IMR-90 (cell line): ENCODE measurements at places on chromosomes 11 and 22. TPM values are rescaled to one million over a fixed set of nuclear protein-coding genes. Genes with fewer than 3 reads are reported as not detected.

The LAYN gene
- total RNA-seq = 92.5 and 111 TPM in 2 replicates

The DCDC1 gene
- under 0.01 TPM in 1 of 2 replicates, not detected in the other for total RNA-seq

The KRTAP5-11 gene
- total RNA-seq = not detected in 2 replicates

The DDTL gene
- 0.36 and 0.83 TPM in 2 replicates for total RNA-seq

- DNase-seq = no peak
These were observed 4.2 kb downstream of the MMP1 start for GRCh38 chr11:102793677-102794290.

The JOSD1 gene
- 32.5 and 35.8 TPM in 2 replicates for total RNA-seq

DNA sequence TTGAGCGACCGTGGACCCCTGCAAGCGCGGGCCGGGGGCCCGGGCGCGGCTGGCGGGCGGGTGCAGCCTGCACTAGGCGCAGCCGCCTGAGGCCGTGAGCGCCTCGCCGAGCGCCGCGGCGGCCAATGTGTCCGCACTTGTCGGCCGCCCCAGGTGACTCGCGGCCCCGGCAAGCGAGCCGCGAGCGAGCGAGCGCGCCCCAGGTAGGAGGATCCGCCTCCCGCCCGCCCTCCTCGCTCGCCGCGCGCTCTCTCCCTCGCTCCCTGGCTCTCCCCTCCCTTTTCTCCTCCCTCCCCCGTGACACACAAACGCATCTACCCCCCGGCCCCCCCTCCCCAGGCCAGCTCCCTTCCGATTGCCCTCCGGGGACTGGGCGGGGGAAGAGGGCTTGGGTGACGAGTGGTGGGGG lies at the start of gene WNT7B:
Gene WNT7B (minus strand): TSS at position 160 of the 409 bp plus-strand sequence. CDS start 408 bp downstream, outside the sequence.
- DNase-seq = no peak

DNA sequence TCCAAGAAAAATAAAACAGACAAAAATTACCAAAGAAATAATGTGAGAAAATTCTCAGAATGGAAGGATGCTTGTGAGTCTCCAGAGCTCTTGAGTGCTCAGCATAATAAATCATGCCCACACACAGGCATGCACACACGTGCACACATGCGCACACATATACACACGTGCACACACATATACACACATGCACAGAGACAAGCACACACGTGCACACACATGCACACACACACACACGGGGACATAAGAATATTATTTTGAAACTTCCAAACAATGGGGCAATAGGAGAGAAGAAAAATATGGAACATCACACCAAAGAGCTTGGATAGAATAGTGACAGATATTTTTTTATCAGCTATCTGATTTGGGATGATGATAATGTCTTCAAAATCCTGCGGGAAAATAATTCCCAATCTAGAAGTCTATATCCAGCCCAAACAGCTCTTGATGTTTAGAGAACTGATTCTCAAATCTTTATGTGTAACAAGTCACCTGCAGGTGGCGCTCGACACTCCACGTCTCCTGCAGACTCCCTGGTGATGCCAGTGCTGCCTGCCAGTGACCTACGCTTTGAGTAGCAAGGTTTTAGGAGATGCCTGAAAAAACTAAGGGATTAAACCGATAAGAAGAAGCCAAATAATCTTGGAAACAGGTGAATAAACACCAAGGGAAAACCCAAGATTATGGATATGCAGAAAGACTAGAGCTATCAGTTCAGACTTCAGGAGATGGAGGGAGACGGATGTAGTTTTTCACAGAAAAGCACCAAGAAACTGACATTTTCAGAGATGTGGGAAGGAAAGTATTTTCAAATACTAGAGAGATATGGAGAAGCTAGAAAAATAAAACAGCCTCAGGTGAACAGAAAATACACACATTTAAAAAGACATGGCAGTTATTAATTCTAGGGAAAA lies 743.6 kb downstream of the ETS1 start:
- DNase-seq = peak; percentile 55

- DNase-seq = no peak
These were observed 30.9 kb downstream of the PTPRJ start for GRCh38 chr11:48011102-48011797.

The OR8U1 gene
- not detected in 2 replicates for total RNA-seq

The PHOX2A gene
- total RNA-seq = not detected in 2 replicates

- no peak for DNase-seq
These were observed 14.3 kb downstream of the POLR2F start for GRCh38 chr22:37967637-37968451.

The DEFB131B gene
- total RNA-seq = not detected in 2 replicates

GRCh38 chr11:125358254-125358840 lies 137.7 kb downstream of the FEZ1 start:
- peak; percentile 65 for DNase-seq

DNA sequence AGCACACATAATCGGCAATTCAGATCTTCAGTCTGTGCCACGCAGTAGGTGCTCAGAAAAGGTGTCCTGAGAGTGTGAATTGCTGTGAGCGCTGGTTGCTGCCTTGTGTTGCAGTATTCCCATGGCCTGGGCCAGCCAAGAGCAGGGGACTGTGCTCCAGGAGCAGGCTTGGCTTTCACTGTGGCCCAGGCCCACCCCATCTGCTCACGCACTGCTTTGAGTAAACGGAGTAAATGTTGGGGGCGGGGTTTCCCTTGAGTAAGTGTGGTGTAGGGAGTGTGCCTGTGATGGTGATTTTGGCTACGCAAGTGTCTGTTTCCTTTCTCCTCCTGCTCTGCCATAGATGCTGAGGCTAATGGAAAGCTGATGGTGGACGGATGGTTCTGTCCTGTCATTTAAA lies 2.3 kb downstream of the CTTN start:
- DNase-seq = no peak

DNA sequence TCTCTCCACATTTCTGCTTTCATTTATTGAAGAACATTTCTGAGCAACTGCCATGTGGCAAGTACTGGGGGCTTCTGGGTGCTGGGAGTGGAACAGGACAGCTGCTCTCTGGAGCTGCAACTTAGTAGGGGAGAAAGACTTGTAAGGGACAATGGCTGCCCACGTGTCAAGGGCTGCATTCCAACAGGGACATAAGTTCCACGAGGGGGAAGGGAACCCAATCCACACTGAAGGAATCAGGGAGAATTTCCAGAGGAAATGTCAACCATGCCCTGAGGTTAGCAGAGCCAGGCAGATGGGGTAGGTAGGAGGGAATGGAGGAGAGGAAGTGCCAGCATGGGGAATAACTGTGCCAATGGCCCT lies 1.7 kb downstream of the MAPK8IP2 start:
- DNase-seq = no peak

DNA sequence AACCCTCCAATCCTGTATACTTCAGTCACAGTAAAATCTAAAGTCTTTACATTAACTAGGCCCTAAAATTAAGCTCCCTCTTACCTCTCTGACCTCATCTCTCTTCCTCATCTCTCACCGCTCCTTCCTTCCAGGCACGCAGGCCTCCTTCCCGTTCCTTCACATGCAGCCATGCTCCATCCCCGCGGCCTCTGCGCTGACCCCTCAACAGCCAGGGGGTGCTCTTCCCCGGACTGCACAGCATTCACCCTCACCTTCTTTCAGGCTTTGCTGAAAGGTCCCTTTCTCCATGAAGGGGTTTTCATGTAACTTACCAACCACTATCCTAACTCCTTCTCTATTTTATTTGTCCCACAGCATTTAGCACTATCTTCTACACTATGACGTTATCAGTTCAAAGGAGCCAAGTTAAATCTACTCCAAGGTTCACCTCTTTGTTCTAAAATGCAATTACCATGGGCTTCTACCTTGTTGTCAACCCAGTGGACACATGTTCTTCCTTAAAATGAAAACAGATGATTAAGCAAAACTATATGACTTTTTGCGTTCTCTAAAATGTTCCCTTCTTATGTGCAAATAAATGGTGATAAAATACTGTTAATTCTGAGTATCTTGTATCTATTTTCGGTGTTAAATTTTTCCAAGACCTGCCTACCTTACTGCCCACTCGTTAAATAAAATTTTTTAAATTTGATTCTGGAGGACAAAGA lies 57.8 kb upstream of the APOA1 start:
- no peak for DNase-seq

The PCNX3 gene
- total RNA-seq = 5.6 and 5.8 TPM in 2 replicates

DNA sequence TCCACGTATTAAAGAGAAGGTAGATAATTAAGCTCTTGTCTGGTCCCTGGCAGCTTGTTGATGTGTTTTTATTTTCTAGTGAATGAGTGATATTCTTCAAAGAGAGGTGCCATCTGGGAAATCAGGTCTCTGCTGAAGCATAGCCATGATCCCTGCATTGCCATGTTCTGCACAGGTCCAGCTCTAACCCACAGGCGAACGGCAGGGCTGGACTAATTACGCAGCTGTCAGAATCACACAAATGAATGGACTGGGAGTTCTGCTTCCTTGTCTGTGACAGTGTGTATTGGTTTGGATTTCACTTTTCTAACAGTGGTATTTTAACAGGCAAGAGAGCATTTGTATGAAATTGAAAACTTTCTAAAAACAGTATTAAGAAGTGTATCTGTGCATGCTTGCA lies 235.6 kb downstream of the FAT3 start:
- DNase-seq = no peak

GRCh38 chr22:43470941-43471585 lies 59.2 kb downstream of the MPPED1 start:
- no peak for DNase-seq

The PRODH gene
- total RNA-seq = not detected in 2 replicates

DNA sequence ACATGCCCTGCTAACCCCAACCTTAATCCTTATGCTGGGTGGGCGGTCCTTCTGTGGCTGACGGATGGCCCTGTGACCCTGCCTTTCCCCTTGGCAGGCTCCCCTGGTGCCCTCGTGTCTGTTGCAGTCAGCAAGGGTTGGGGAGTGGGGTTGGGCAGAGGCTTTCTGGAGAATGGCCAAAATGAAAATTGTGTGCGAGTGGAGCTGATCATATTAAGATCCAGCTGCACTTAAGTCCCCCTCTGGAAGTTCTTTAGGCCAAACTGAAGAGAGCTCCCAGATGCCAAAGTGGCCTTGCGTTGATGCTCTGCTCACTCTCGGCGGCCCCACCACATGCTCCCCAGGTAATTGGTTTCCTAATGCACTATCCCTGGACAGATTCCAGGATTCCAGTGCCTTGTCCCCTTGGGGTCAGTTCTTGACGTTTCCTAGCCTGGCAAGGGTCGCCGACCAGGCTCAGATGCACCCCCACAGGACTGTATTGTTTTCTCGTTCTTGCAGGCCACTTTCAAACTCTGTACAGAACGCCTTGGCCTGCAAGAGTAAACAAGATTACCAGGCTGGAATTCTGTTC lies 16.4 kb upstream of the C11orf96 start:
- DNase-seq = no peak

The SCUBE2 gene
- 0.56 and 0.72 TPM in 2 replicates for total RNA-seq

- peak; percentile 15 for DNase-seq
These were observed 9.4 kb downstream of the LRRC75B start for GRCh38 chr22:24583221-24584165.

The OTOG gene
- not detected in 2 replicates for total RNA-seq

GRCh38 chr11:58392746-58393145 lies 13.9 kb downstream of the OR5B3 start:
- DNase-seq = peak; percentile 6

DNA sequence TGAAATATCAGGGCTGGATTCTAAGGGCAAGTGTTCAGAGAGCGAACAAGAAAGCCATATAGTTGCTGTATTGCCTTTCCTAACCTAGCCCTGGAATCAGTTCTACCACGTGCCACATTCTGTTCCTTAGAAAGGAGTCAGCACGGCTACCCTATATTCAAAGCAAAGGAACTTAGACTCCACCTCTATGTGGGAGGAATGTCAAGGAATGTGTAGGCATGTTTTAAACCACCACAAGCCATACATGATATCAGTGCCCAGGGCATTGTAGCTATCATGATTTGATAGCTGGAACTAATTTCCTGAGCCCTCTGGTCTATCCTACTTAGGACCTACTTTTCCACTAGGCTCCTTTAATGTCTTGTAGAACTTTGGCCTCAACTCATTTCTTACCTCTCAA lies 2.5 kb upstream of the EIF4ENIF1 start:
- DNase-seq = no peak

DNA sequence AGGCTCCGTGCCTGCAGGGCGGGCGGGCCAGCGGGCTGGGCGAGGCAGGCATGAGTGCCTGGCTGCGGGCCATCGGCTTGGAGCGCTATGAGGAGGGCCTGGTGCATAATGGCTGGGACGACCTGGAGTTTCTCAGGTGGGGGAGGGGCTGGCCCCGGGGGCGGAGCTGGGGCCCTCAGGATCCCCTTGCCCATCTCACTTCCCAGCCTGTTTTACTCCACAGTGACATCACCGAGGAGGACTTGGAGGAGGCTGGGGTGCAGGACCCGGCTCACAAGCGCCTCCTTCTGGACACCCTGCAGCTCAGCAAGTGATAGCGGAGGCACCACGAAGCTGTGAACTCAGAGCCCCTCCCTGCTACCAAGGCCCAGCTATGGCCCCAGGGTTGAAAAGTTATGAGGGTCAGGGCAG lies 5.9 kb downstream of the PHOX2A start:
- DNase-seq = peak; percentile 67

DNA sequence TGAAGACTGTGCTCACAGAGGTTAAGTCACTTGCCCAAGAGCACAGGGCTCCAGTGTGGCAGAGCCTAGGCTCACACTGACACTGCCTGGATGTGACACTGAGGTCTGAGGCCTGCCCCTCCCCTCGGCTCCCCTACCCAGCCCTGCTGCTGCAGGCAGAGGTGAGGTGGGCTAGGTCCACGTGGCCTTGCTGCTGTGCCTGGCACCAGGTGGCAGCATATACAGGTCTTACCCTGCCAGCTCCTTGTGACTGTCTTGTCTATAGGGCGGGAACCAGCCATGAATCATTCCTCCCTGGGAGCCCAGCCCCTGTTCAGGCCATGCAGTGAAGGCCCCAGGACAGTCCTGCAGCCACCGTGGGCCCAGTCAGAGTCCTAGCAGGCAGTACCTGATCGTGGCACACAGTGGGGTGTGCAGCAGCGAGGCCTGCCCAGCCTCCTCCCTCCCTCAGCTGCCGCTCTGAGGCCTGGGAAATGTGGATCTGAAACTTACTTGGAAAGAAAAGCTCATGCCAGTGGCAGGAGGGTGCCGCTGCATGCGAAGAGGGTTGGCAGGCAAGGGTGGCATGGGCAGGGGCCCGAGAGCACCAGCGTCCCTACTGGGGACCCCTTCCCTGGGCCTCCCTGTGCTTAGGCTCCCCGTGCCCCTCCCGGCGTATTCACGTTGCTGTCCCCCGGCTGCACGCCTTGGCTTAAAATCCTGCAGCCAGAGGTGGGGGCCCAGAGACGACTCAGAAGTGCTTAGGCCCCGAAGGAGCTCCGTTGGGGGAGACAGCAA lies 1.2 kb upstream of the CERK start:
- peak; percentile 72 for DNase-seq

The INPP5J gene
- 0.28 and 0.36 TPM in 2 replicates for total RNA-seq

The SLC22A12 gene
- total RNA-seq = not detected in 2 replicates

The MYOD1 gene
- not detected in 2 replicates for total RNA-seq

DNA sequence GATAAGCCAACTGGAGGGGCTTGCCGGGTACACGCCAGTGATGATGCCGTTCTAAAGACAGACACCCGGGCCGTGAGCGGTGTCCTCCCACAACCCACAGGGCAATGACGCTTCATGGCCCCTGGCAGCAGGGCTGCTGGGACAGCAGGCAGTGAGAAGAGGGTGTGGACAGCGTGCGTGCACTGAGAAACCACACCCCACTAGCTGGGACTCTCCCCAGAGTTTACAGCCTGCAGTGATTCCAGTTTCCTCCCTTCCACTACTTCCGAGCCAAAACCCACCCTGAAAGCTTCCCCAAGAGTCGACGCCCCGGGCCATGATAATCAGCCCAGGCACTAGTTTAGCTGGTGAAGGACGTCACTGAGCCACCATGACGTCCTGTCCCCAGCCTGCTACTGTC lies 29.2 kb downstream of the CPT1A start:
- DNase-seq = no peak

GRCh38 chr22:39949964-39950737 lies 10.0 kb upstream of the TMA7B start:
- no peak for DNase-seq

- no peak for DNase-seq
These were observed 1.2 kb downstream of the SLC22A25 start for GRCh38 chr11:63242089-63242781.

The BIRC3 gene
- 5.0 and 6.4 TPM in 2 replicates for total RNA-seq

The POU2F3 gene
- total RNA-seq = under 0.01 TPM in 1 of 2 replicates, not detected in the other

The GLB1L2 gene
- under 0.01 TPM in 2 replicates for total RNA-seq
